ENCODE measurements at places on chromosomes 7 and 10.

DNA sequence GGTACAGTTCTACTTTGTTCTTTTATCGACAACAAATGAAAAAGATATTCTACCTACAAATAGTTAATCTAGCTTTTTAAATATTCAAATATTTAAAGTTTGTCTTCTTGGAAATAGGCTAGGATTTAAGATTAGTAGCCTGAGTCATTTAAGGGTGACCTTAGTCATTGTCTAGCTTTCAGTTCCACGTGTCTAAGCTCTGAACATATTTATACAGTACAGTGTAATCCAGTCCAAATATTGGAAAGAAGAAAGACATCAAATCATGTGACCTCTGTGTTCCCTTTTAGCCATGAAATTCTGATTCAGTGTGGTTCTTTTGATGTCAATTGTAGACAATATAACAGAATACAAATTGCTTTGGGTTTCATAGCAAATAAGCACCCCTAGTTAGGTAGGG lies 121.1 kb downstream of the MALRD1 start:
- peak; percentile 6 for DNase-seq

GRCh38 chr10:51567271-51567670 lies 132.1 kb downstream of the CSTF2T start:
- DNase-seq: no peak

DNA sequence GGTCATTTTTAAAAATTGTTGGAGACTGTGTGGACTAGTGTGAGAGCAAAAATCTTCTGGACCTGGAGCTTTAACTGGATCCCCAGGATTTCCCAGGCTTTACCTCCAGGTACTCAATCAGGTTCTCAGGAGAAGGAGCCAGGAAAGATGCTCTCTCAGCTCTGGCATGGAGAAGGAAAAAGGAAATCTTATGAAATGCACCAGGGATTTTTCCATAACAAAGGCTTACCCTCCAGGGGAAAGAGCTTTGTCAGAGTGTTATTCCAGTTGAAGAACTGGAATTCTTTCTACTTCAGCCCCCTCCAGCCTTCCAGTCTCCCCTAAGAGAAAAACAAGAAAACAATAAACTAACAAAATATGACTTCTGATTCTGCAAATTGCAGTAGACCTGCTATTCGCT lies 436.7 kb upstream of the ANKRD30A start:
- no peak for DNase-seq

DNA sequence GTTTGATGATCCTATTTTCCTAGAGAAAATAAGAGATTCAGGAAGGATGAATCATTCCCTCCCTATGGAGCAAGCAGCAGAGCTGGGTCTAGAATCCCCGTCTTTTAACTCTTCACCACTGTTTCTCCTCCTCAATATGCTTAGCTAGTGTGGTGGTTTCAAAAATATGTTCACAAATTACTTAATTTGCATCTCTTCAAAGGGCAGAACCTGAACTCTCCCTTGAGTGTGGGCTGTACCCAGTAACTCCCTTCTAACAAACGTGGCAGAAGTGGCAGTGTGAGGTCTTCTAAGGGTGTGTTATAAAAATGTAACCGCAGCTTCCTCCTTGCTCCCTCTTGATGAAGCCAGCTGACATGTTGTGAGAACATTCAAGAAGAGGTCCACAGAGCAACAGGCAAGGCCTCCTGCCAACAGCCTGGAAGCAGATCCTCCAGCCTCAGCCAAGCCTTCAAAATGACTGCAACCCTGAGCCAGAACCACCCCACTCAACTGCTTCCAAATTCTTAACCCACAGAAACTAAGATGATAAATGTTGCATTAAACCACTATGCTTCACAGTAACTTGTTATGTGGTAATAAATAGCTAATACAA lies 36.6 kb downstream of the SRPK2 start:
- DNase-seq: peak; percentile 93

- DNase-seq: peak; percentile 41
These were observed 1.7 kb upstream of the HMX2 start for GRCh38 chr10:123146013-123146893.

- DNase-seq: no peak
These were observed 6.4 kb upstream of the MKRN1 start for GRCh38 chr7:140485500-140486265.

DNA sequence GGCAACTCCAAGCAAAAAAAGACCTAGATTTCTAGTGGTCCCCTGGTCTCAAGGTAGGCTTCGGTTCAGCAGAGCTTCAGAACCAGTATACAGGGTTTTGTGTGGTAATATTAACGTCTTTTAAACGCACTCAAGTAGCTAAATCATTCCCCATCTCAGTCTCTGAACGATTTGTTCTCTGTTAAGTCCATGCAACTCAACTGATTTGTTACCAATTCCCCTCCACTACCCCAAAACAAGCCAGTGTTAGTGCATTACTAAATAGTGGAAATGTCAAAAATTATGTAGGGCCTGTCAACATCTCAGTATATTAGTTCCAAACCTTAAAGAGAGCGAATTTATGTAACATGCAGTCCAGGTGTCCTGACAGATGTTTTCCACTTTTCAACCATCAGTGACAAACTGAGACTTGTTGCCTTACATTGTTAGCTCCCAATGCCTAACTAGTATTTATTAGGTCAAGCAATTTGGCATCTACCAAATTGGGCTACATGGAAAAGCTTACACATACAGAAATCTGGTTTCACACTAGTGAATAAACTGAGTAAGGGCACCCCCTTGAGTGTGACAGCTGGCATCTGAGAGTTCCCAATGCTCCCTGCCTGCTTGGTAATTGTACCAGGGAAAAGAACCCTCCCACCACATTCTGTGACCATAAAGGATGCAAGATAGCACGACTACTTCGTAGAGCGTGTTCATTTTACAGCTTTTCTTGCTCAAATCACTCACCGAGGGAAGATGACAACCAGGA lies 12.2 kb downstream of the HNRNPA2B1 start:
- DNase-seq: no peak

DNA sequence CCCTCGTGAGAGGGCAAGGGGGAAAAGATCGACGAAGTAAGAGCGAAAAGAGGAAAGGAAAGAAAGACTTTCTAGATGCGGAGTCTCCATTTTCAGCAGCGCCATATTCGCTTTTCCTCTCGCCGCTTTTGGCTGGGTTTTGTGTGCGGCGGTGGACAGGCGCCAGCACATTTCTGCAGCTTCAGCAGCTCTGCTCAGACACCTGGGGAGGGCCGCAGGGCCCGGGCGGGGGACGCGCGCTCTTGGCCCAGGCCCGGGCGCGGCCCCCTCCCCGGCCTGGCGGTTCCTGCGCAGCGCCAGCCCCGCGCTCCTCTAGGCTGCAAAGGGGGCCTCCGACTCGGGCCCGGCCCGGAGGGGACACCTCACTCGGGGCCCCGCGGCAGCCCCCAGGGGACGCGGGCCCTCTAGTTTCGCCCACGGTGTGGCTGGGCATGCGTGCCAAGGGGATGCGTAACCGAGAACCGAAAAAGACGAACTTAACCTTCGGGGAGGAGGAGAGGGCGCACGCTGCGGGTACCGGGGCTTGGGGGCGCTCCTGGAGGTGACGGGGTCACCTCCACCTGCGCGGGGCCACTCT lies 34.5 kb upstream of the EBLN1 start:
- peak; percentile 70 for DNase-seq

DNA sequence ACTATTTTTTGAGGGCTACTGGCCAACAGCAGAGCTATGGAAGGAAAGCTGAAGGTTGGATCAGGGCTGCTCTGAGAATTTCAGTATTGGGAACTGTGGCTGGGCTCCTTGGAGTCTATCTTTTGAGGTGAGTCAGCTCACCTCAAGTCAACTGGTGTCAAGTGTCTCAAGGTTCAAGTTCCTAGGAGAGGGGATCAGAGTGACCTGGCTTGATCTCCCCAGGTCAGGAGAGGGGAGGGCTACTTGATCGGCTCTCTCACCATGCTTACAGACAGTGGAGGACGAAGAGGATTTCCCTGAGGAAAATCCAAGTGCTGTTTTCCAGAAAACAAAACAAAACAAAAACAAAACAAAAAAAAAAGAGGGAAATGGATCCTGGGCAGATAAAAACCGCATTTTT lies 132.8 kb downstream of the CACNB2 start:
- no peak for DNase-seq

- DNase-seq: peak; percentile 15
These were observed 673.4 kb downstream of the AUTS2 start for GRCh38 chr7:70271617-70272081.

DNA sequence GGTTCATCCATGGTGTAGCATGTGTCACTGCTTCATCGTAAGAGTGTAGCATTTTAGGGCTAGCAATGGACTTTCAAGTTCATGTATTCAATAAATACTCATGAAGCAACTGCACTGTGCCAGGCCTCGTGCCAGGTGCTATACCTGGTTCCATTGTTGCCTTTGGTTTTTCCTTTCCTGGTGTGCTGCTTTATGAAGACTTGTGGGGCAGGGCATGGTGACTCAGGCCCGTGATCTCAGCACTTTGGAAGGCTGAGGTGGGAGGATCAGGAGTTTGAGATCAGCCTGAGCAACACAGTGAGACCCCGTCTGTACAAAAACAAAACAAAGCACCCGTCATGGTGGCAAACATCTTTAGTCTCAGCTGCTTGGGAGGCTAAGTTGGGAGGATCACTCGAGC lies 2.2 kb upstream of the CPA4 start:
- peak; percentile 61 for DNase-seq

GRCh38 chr10:122098924-122099323 lies 110.0 kb downstream of the TACC2 start:
- no peak for DNase-seq

DNA sequence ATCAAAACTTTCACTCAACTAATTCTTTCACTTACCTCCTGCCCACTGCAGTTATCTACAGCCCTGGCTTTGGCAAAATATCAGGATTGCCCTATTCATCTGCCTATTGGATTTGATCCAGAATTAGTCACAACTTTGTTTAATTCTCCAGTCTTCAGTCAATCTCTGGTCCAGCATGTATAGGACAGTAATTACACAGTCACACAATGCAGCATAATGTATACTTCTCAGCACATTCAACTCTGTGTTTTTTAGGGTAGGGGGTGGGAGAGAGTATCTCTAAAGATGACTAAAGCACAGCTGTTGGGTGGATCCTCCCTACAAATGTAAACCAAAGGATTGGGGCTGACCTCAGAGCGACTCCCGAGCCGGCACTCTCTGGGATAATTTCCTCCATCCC lies 17.7 kb upstream of the NRP1 start:
- DNase-seq: peak; percentile 87

DNA sequence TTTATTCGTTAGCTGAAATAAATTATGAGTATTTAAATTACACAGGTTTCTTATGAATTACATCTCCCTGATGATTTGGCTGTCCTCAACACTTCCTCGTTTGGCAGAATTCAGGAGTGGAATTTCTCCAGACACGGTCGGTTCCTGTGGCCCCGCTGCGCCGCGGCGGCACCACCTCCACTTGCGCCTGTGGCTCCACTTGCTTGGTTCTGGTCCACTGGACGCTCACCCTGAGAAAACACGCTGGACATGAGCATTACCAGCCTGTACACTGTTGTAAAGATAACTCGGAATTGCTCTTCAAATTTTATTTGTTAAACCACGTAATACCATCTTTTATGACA lies 85.3 kb downstream of the ZNF33B start:
- DNase-seq: no peak

DNA sequence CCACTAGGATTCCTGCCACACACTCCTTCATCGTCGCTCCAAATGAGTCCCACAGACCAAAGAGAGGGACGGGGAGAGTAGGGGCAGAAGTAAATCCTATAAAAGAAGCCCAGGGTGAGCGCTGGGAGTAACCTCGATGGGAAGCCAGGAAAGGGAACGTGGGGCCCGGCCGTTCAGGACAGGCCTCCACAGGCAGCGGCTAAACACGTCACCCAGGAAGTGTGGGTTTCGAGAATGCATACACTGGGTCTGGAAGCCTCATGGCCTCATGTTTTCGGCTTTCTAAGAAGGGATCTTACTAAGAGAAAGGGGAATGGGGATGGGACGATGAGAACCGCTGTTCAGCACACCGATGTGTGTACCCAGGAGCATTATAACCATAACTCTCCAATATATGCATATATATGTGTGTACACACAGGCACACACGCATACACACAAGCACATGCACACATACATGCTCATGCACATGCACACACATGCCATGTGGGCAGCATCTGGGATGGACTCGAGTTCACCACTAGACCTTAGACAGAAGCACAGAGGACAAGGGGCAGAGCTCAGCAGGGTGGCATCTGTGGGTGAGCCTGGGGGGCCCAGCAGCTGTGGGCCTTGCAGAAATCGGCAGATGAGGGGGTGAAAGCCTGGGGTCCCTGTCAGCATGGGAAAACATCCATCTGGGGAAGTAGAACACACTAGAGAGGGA lies 14.8 kb upstream of the CNPY1 start:
- peak; percentile 13 for DNase-seq

DNA sequence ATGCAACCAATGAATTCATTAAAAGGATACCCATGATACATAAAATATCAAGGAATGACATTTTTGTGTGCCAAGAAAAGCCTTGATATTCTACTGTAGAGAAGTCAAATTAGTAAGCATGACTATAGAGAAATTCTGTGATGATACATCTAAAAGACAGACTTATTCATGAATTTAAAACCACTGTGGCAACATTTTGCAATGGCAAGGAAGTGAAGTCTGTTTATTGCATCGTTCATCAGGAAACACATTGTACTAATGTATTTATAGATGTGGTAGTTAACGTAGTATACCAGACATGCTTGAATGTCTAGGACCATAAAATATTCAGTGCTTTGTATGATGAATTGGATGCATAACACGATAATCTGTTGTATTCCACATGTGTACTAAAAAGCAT lies 9.3 kb upstream of the CLEC5A start:
- DNase-seq: peak; percentile 65

GRCh38 chr10:70664702-70665195 lies 7.6 kb upstream of the ADAMTS14 start:
- peak; percentile 97 for DNase-seq

GRCh38 chr7:100612730-100613390 lies 520 bp downstream of the MOSPD3 start:
- peak; percentile 27 for DNase-seq

- no peak for DNase-seq
These were observed 95.4 kb upstream of the SHH start for GRCh38 chr7:155907450-155908200.

- no peak for DNase-seq
These were observed 255.3 kb downstream of the FZD1 start for GRCh38 chr7:91519241-91520158.

DNA sequence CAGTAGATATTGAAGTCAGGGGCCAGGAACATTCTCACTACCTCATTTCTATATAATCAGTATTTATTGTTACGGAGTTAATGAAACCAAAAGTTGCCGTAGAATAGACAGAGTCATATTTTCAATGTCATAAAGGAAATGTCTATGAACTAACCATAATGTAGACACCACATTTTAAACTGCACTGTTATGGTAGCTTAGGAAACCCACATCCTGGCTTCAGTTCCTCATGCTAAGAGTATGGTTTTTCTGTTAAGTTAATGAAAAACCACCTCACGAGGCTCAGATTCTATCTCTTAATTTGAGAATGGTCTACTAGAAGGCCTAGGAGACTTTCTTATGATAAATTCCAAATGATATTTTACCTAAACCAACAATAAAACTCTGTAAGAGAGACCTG lies 166.5 kb downstream of the TMEM26 start:
- DNase-seq: no peak
